ENCODE measurements at places on chromosomes 6 and 20.

GRCh38 chr6:12241493-12242175, 48.5 kb upstream of the EDN1 start:
- DNase-seq: no peak

DNA sequence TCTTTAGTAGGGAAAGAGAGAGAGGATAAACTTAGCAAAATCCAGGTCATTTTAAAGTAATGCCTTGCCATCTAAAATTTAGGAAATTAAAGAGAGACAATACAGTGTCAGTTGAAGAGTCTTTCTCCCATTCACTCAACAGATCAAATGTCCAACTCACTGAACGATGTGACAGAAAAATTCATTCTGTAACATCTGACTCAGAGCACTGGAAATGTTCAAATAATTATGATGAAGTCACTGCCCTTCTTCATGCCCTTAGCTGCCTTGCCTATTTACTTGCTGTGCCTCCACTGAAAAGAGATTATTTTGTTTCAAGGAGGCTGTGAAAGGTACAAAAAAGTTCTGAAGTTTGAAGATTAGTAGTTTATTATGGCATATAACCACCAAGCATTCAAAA, 434.8 kb downstream of the ADGRB3 start:
- no peak for DNase-seq

- DNase-seq: no peak
These were observed 24.4 kb downstream of the RRAGD start for GRCh38 chr6:89387516-89388201.

DNA sequence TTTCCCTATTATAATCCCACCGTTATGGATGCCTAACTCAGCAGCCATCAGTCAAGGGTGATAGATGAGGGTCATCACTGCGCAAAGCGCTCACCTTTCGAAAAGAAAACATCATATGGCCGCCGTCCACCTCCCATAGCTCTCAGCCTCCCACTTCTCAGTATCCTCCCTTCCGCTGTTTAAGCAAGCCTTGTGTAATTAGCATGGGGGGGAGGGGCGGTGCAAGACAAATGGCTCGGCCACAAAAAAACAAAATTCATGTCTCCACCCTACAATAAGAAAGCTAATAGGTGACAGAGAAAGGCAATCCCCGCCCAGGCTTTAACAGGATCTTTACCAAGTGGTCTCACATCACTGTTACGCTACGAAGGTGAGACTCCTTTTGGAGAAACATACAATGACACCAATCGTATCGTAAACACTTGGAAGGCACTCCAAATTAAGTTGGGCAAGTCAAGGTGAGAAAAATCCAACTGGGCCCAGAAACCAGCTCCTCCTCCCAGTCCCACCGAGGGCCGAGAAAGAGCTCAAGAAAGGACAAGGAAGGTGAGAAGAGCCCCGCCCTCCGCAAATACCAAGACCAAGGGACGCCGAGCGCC, 645 bp downstream of the DDX39B start:
- peak; percentile 77 for DNase-seq

- no peak for DNase-seq
These were observed 187.2 kb downstream of the LRFN2 start for GRCh38 chr6:40399888-40400457.

GRCh38 chr20:20795721-20796120, 83.3 kb upstream of the RALGAPA2 start:
- DNase-seq: no peak

- no peak for DNase-seq
These were observed 2.9 kb upstream of the SSTR4 start for GRCh38 chr20:23032056-23032749.

DNA sequence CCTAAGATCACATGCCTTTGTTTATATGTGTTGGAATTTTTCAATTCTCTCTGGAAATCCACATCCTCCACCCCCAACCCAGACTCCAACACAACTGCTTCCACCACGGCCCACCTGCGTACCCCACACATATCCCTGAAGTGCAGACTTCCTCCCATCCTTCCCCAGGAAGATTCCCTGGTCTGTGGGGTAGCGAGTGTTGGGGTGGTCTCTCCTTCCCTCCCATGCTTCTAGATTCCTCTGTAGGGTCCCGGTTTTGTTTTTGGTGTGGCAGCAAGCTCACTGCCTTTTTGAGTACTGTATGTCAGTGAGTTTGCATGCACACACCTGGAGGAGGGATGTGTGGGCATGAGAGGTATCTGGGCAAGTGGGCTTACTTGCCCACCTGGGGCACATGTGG, 127.6 kb downstream of the MRPL14 start:
- DNase-seq: no peak

GRCh38 chr20:20814685-20815084, 102.2 kb upstream of the RALGAPA2 start:
- no peak for DNase-seq

GRCh38 chr6:26553635-26554446, 15.7 kb downstream of the HMGN4 start:
- DNase-seq: peak; percentile 85

DNA sequence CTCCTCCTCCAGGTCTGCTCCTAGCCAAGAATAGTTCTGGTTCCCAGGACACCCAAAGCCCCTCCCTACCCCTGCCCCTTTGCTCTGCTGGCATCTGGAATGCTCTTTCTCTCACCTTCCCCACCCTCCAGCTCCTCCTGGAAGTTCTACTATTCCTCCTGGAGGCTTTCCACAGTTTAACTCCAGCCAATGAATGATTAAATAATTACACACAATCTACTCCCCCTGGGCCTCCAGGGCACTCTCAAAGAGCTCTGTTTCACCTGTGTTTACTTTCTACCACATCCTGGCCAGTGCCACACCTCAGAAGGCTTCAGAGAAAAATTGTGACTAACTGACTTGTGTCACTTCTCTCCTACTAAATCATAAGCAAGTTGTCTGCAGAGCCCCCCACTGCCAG, 36.2 kb downstream of the GCM1 start:
- DNase-seq: no peak

GRCh38 chr6:156269751-156270369, 507.3 kb upstream of the ARID1B start:
- DNase-seq: no peak

DNA sequence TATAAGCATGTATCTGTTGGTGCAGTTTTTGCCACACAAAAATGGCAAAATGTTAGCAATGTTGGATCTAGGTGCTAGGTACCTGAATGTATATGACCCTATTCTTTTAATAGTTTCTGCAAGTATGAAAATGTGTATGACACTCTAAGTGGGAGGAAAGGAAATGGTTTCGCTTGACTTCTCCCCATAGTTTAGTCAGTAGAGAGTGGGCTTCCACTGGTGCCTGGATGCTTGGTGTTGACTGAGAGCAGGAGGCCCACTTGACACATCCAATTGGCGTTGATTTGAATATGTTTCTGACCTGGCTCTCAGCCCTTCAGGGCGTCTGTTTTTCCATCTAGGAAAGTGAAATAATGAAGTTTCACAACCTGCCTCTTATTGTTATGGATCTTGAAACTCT, 41.8 kb upstream of the GABRR1 start:
- no peak for DNase-seq

DNA sequence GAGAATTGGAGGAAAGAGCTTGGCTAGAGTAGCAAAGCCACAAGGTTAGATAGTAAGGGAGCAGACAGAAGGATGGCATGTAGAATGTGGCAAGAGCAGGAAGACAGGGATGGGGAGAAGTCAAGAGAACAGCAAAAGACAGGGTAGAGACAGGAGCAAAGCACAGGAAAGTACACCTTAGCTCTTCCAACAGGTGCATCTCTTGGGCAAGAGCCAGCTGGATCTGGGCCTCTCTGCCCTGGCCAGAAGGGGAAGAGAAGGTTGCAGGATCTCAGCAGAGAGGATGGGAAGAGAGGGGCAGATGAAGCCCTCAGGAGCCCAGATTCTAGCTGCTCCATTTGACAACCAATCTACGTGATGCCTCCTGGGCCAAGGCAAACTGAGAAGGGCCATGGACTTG, 16.7 kb downstream of the SCUBE3 start:
- DNase-seq: no peak

GRCh38 chr6:138757136-138757535, 16.4 kb upstream of the CCDC28A start:
- DNase-seq: no peak

- no peak for DNase-seq
These were observed 84.6 kb downstream of the TMEM170B start for GRCh38 chr6:11622156-11622555.

DNA sequence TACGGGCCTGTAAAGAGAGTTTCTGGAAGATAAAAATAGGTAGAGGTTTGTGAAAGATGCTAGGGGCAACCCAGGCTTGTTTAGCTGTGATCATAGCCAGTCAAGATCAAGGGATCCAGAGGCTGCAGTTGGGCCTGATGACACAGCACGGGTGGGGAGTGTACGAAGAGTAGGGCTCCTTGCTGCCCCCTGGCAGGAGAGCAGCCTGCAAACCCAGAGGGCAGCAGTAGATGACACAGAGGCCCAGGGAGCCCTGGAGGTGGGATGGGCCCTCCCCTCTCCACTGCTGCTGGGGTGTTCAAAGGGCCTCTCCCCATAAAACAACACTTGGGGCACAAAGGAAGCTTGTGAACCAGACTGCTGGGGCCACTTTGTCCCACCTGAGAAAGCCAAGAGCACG, 47.2 kb downstream of the VEGFA start:
- DNase-seq: no peak

DNA sequence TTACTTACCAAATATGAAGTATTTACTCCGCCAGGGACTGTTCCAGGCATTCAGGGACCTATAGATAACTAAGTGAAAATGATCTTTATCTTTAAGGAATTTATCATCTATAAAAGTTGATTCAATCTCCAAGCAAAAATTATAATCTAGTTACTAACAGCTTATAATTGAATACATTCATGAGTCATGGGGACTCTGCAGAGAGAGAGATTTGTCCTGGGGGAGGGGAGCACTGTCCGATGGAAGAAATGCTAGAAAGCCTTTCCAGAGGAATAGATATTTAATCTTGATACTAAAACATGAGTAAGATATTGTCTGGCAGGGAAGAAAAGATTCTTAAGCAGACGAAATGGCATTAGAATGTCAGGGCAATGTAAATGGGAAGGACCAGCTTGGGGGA, 139.3 kb downstream of the CD164 start:
- no peak for DNase-seq

- no peak for DNase-seq
These were observed 135.7 kb downstream of the SYNDIG1 start for GRCh38 chr20:24604966-24605665.

DNA sequence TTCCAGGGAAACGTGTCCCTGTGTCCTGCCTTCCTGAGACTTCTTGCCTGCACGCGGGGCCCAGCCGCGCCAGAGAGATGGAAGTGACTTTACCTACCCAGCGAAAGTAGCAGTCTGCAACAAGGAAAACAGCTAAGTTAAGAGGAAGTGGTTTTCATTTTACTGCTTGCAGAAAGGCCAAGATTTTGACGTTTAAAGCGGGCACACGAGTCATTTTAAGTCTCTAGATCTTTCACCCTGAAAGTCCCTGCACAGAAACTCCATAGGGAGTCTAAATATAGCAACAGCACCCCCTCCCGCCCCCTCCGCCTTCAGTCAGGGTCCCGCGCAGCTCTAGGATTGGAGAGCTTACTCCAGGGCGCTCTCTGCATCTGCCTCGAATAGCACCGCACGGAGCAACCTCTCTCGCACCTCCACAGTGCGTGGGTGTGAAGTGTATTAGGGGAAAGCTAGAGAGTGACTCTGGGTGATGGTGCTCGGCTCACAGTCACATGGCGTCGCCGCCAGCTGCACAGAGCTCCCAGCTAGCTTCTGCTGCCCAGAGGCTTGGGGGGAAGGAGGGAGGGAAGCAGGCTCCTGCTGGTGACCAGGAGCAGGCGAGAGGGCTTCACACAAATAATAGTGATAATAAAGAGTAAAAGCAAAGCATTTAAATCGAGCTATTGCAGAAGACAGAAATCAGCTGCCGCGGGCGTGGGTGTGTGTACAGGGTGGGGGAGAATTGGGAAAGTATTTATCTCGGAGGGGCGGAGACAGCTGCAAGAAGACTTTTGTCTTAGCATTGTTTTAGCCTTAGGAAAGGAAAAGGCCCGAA, 1.8 kb upstream of the KCNQ5 start:
- peak; percentile 43 for DNase-seq

DNA sequence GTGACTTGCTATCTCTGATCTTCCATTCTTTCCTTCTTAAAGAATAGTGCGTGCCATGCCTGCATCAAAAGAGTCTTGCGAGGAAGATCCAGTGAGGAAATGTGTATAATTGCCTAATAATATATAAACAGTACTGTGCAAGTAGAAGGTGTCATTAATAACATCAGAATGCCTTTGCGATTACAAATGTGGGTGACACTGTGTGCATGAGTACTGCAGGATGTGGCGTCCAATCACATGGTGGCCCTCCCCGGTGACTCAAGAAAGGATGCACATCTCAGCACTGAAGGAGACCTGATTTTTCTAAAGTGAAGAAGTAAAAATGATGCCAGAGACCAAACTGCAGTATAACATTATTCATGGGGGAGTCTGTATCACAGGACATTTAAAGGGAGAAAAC, 107.5 kb upstream of the EDN1 start:
- no peak for DNase-seq

GRCh38 chr6:25968769-25969168, 6.2 kb downstream of the TRIM38 start:
- no peak for DNase-seq

GRCh38 chr20:63594043-63594561, 20.1 kb upstream of the HELZ2 start:
- DNase-seq: no peak

DNA sequence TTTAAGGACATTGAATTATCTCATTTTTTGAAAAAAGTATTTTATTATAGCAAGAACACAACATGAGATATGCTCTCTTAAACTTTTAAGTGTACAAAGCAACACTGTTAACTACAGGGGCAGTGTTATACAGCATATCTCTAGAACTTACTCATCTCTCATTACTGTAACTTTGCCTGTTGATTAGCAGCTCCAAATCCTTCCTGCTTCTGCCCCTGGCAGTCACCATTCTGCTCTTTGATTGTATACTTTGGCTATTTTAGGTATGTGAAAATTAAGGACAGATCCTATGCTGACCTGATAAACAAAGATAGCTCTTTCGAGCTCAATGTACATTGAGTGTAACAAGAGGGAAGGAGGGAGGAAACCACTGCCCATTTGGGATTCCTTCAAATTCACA, 1349.8 kb upstream of the GJE1 start:
- DNase-seq: no peak
